ENCODE measurements at places on chromosomes 4 and X. TPM values are rescaled to one million over a fixed set of nuclear protein-coding genes. Genes with fewer than 3 reads are reported as not detected.

POU3F4 gene
- not detected for total RNA-seq

MID1 gene
- total RNA-seq = 31.8 TPM

PABPC5 gene
- 1.6 TPM for total RNA-seq

TKTL1 gene
- not detected for total RNA-seq

PAGE4 gene
- not detected for total RNA-seq

TMEM187 gene
- total RNA-seq = 12.8 TPM

GYG2 gene
- total RNA-seq = 4.9 TPM

BTC gene
- total RNA-seq = 8.3 TPM

SPANXD gene
- total RNA-seq = not detected

PI4K2B gene
- 12.5 TPM for total RNA-seq

SYTL5 gene
- total RNA-seq = 8.2 TPM

STIM2 gene
- 31.2 TPM for total RNA-seq

Measured in ureter (tissue), 1 donor.